ENCODE measurements at places on chromosomes 4 and X.

DNA sequence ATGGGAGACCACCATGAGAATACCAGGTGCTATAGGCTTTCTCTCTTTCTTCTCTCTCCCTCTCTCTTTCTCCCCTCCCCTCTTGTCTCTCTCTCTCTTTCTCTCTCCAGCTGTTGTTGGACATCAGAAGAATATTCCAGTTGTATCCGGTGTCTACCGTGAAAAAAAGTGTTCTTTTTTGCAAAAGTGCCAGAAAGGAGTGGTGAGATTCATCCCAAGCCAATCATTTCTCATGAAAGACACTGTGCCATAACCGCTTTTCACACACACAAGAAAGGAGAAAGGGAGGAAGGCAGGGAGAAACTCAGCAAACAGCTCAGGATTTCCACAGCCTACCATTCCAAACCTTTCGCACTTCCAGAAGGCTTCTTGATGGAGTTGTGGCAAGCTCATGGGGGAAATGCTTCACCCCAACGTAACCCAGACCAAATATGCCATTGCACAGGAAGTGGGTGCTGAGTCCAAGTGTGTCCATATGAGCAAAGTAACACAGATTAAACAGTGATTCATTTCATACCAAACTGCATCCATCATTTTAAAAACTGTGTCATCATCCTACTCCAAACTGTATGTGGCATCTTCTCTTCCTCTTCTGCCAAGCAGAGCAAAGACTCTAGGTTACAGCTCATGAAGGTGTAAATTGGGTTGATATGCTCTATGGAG, 224.0 kb downstream of the APBB2 start:
- DNase-seq = no peak

- DNase-seq = no peak
These were observed 647.0 kb downstream of the TRAM1L1 start for GRCh38 chr4:116438417-116438816.

GRCh38 chr4:155496294-155496626, 119.5 kb upstream of the MAP9 start:
- no peak for DNase-seq

GRCh38 chr4:134798573-134798972, 597.0 kb upstream of the PABPC4L start:
- DNase-seq = no peak

GRCh38 chr4:56622176-56622575, 58.9 kb downstream of the HOPX start:
- DNase-seq = no peak
